SHP77 treated with DMSO at 0.1 percent for 48 hours (cell line): ENCODE measurements at places on chromosomes 1 and 21.

DNA sequence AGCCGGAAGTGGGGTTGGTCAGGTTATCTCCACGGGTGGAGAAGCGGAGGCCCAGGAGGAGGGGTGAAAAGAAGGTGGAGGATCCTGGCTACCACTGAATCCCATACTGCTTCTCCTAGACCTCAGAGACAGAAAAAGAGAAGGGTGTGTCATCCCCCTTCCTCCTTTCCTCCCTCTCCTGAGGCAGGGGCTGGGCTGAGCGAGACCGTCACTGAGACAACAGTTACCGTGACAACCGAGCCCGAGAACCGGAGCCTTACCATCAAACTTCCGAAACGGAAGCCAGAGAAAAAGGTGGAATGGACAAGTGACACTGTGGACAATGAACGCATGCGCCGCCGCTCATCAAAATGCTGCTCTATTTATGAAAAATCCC, 42.1 kb upstream of the NBPF3 start:
- DNase-seq = no peak

DNA sequence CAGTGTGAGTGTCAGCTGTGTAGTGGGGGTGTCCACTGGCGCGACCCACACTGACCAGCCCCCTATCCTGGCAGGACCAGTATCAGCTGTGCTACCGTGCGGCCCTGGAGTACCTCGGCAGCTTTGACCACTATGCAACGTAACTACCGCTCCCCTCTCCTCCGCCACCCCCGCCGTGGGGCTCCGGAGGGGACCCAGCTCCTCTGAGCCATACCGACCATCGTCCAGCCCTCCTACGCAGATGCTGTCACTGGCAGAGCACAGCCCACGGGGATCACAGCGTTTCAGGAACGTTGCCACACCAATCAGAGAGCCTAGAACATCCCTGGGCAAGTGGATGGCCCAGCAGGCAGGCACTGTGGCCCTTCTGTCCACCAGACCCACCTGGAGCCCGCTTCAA, 28.1 kb upstream of the KDM4A start:
- no peak for DNase-seq

GRCh38 chr1:172145231-172145651, 275.2 kb upstream of the C1orf105 start:
- no peak for DNase-seq

- no peak for DNase-seq
Observed at GRCh38 chr1:153119491-153119971, 6.2 kb upstream of the SPRR2F start.

GRCh38 chr1:107940017-107940577, 24.9 kb downstream of the VAV3 start:
- no peak for DNase-seq

GRCh38 chr1:165895451-165895871, 68.0 kb downstream of the UCK2 start:
- DNase-seq = no peak

GRCh38 chr1:56626546-56626945, 18.6 kb upstream of the PRKAA2 start:
- DNase-seq = no peak

DNA sequence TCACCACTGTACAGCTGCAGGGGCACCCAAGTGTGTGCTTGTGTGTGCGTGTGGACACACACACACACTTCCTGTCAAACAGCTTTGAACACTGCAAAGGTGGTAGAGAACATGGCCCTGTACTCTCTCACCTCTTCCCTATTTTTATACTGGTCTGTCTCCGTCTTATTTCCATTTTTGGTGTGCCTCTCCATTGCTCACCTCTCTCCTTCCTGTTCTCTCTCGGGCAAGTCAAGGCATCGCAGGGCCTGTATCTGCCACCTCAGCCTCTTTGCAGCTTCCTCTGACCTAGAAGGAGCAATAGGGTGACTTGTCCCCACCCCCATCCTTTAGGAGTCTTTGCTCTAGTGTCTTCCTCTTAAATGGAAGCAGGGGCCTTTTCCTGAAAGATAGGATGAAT, 2.2 kb downstream of the SMCP start:
- no peak for DNase-seq

- DNase-seq = no peak
Observed at GRCh38 chr1:31951276-31951675, 13.1 kb upstream of the PTP4A2 start.

GRCh38 chr1:41343790-41344699, 17.2 kb upstream of the FOXO6 start:
- DNase-seq = no peak

DNA sequence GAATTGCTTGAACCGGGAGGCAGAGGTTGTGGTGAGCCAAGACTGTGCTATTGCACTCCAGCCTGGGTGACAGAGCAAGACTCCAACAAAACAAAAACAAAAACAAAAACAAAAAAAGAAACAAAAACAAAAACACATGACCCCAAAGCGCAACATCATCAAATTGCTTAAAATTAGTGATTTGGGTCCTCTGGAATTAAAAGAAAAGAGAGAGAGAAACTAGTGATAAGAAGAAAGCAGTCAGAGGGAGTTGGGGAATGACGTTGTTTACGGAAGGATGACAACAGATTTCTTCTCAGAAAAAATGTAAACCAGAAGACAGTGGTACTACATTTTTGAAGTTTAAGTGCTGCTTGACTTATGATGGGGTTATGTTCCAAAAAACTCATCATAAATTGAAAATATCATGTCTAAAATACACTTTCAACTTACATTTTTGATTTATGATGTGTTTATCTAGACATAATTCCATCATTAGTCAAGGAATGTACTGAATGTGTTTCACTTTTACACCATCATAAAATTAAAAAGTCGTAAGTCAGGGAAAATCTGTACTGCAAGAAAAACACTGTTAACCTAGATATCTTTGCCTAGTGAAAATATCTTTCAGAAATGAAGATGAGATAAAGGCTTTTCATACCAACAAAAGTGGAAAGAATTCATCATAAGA, 88.0 kb downstream of the MT1HL1 start:
- DNase-seq = no peak
